ENCODE measurements at places on chromosomes 6 and 20. TPM values are rescaled to one million over a fixed set of nuclear protein-coding genes. Genes with fewer than 3 reads are reported as not detected.

GRCh38 chr6:1392813-1393640 lies 3.7 kb downstream of the FOXF2 start:
- no peak for DNase-seq

- DNase-seq, result no peak
These were observed 21.3 kb upstream of the TULP1 start for GRCh38 chr6:35533981-35534380.

Gene CDH26
- total RNA-seq, result 0.86 TPM

DNA sequence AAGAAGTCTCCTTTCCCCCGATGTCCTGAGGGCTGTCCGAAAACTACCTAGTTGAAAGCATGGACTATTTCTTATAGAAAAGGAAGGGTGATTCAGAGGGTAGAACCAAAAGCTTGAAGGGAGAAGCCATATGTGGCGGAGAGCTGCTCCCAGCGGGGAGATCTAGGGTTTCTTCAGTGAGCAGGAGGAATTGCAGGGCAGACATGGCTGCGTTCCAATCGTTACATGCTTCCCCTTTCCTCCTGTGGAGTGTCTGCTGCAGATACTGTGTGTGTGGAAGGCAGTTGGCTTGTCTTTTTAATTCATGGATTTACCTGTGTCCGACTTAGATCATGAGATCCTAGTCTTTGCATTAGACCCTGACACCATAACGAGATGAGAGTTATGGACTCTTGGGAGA lies 799.5 kb downstream of the QKI start:
- no peak for DNase-seq

- no peak for DNase-seq
These were observed 1286.2 kb upstream of the EYS start for GRCh38 chr6:66993272-66993671.

- DNase-seq, result peak; percentile 58
These were observed 163.2 kb upstream of the ZNF337 start for GRCh38 chr20:25859649-25860530.

GRCh38 chr6:169188051-169188470 lies 65.6 kb downstream of the THBS2 start:
- DNase-seq, result no peak

- DNase-seq, result no peak
These were observed 187.0 kb downstream of the TAF4 start for GRCh38 chr20:61878478-61879302.

GRCh38 chr20:62356589-62357186 lies 10.4 kb downstream of the LAMA5 start:
- no peak for DNase-seq

GRCh38 chr6:168557512-168557911 lies 116.5 kb downstream of the SMOC2 start:
- no peak for DNase-seq

- no peak for DNase-seq
These were observed 7.6 kb downstream of the SCRT2 start for GRCh38 chr20:668050-668449.

- DNase-seq, result no peak
These were observed 14.1 kb downstream of the NFATC2 start for GRCh38 chr20:51528263-51529027.

GRCh38 chr6:56458324-56458884 lies 184.3 kb downstream of the DST start:
- no peak for DNase-seq

- DNase-seq, result no peak
These were observed 50.9 kb upstream of the CD2AP start for GRCh38 chr6:47426524-47427302.

GRCh38 chr6:166045173-166045859 lies 122.3 kb downstream of the TBXT start:
- no peak for DNase-seq
